Right kidney (tissue), 9 donors: ENCODE measurements at places on chromosomes 13 and 19.
A peak's percentile ranks its signal among the peaks of the same experiment; 100 is the strongest.

GRCh38 chr13:52652980-52653303 lies 306 bp downstream of the SUGT1 start:
- DNase-seq: no peak

DNA sequence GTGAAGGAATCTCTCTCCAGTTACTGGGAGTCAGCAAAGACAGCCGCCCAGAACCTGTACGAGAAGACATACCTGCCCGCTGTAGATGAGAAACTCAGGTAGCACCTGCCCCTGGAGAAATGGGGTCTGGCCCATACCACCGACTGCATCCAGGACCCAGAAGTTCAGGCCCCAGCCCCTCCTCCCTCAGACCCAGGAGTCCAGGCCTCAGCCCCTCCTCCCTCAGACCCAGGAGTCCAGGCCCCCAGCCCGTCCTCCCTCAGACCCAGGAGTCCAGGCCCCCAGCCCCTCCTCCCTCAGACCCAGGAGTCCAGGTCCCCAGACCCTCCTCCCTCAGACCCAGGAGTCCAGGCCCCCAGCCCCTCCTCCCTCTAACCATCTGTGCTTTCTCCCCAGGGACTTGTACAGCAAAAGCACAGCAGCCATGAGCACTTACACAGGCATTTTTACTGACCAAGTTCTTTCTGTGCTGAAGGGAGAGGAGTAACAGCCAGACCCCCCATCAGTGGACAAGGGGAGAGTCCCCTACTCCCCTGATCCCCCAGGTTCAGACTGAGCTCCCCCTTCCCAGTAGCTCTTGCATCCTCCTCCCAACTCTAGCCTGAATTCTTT lies 3.0 kb downstream of the APOC2 start:
- no peak for DNase-seq

- no peak for DNase-seq
These were observed 16.5 kb upstream of the IL17D start for GRCh38 chr13:20686863-20687579.

- DNase-seq: no peak
These were observed 412.0 kb downstream of the FOXO1 start for GRCh38 chr13:40254394-40254793.

GRCh38 chr19:51777570-51778462 lies 16.8 kb downstream of the FPR2 start:
- peak; percentile 27 for DNase-seq

DNA sequence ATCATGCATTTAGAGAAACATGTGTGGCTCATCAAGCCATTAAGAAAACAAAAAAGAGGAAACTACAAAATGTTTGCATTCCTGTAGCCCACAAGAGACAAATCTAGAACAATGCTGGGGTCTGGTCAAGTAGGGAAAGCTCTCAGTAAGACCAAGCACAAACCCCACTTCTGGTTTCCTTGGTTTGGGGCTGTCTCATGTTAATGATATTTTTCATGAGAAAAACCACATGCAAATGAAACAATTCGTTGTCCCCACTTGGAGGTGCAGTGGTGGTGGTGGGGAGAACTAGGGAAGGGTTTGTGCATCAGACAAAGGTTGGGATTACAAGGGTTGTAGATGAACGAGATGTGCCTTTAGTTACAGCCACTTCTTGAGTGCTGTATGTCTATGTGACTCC lies 7.0 kb upstream of the RB1 start:
- no peak for DNase-seq

- no peak for DNase-seq
These were observed 6.2 kb downstream of the RPS19 start for GRCh38 chr19:41866284-41866683.

DNA sequence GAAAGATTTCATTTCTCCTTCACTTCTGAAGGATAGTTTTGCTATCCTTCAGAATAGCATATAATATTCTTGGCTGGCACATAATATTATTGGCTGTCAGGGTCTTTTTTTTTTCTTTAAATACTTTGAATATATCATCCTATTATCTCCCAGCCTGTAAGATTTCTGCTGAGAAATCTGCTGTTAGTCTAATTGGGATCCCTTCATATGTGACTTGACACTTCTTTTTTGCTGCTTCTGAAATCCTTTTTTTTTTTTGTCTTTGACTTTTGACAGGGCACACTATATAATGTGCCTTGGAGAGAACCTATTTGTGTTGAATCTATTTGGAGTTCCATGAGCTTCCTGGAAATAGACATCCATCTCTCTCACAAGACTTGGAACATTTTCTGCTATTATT lies 136.9 kb upstream of the UBL3 start:
- no peak for DNase-seq

- peak; percentile 74 for DNase-seq
These were observed 31.6 kb downstream of the CCNE1 start for GRCh38 chr19:29843180-29844051.

DNA sequence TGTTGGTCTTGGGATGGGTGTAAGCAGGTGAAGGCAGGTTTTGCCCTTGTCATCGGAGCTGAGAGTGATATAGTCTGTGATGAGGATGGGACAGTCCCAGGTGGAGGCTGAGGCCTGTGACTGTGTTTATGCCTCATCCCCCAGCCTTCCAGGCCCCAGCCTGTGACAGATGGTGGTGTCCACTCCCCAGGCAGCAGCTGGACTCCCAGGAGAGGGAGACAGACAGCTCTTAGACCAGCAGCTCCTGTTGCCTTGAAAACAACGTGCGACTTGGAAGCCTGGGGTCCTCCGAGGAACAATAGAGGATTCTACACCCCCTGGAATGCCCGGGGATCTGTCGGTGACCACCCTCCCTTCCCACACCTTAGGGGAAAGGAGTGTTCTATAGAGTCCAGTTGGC lies 63.8 kb downstream of the CHST8 start:
- DNase-seq: no peak

DNA sequence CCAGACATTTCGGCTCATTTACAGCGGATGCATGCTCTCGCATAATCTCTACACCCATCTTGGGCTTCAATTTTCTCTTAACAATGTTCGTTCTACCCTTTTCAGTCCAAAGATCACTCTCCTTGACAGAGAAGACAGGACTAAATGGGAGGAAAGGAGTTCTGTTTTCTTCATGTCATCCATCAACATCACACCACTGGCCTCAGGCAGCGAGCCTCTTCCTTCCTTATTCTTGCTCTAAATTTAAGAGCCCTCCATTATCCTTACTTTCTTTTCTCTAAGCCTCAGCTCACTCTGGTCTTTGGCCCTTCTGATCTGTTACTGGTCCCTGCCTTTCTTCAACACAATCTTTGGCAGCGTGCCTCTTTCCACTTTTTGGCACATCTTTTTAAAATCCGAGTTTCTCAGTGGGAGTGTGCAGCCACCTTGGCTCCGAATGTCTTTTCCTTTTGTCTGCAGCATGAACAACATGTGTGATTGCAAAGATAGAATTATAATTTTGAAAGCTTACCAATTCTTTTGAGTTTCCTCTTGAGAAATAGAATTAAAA lies 98.7 kb downstream of the FAM216B start:
- peak; percentile 29 for DNase-seq

GRCh38 chr13:45953082-45953481 lies 99.5 kb downstream of the ZC3H13 start:
- no peak for DNase-seq

DNA sequence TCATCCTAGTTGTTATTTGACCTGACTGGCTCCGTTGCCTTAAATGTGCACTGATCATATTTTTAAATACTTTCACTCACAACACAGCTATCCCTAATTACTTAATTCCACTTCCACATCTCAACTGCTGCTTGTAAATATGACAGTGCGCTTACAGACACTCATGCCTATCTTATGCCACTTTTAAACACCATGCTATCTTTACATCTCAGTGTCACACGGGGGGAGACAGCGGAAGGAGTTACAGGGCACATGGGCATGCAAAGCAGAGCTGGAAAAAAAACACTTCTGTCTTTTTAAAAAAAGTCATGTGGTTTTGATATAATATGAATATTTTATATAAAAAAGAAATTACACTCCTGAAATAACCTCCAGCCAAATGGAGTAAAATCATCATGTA lies 44.1 kb downstream of the SMAD9 start:
- DNase-seq: no peak

- no peak for DNase-seq
These were observed 33.0 kb upstream of the EHD2 start for GRCh38 chr19:47679922-47680857.

GRCh38 chr19:2123682-2124387 lies 27.1 kb downstream of the IZUMO4 start:
- no peak for DNase-seq

- DNase-seq: no peak
These were observed 230.5 kb downstream of the LACC1 start for GRCh38 chr13:44110091-44110621.

- no peak for DNase-seq
These were observed 13.3 kb downstream of the LSM4 start for GRCh38 chr19:18309525-18310064.

- no peak for DNase-seq
These were observed 29.3 kb downstream of the GSX1 start for GRCh38 chr13:27821566-27821965.

DNA sequence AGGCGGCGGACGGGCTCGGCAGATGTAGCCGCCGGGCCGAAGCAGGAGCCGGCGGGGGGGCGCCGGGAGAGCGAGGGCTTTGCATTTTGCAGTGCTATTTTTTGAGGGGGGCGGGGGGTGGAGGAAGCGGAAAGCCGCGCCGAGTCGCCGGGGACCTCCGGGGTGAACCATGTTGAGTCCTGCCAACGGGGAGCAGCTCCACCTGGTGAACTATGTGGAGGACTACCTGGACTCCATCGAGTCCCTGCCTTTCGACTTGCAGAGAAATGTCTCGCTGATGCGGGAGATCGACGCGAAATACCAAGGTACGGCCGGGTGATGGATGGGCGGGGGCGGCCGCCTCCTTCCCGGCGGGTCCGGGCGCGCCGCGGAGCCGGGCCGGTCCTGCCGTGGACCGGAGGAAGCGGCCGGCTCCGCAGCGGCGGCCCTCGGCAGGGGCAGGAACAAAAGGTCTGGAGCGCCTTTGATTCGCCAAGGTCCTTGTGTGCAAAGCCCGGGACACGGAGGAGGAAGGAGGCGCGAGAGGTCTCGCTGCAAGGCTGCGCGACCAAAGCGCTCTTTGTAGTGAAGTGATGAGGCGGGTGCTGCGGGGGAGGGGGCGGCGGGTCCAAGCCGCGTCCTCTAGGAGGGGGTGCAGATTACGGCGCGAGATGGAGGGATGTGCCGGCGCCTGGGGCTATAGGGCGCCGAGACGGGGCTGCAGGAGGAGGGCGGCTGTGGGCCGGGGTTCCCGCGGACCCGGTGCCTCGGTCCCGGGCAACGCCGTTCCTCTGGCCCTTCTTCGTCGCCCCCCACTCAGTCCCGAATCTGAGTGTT lies 689 bp downstream of the ING1 start:
- DNase-seq: peak; percentile 83

GRCh38 chr19:11361771-11362731 lies 6.8 kb downstream of the PLPPR2 start:
- DNase-seq: no peak

DNA sequence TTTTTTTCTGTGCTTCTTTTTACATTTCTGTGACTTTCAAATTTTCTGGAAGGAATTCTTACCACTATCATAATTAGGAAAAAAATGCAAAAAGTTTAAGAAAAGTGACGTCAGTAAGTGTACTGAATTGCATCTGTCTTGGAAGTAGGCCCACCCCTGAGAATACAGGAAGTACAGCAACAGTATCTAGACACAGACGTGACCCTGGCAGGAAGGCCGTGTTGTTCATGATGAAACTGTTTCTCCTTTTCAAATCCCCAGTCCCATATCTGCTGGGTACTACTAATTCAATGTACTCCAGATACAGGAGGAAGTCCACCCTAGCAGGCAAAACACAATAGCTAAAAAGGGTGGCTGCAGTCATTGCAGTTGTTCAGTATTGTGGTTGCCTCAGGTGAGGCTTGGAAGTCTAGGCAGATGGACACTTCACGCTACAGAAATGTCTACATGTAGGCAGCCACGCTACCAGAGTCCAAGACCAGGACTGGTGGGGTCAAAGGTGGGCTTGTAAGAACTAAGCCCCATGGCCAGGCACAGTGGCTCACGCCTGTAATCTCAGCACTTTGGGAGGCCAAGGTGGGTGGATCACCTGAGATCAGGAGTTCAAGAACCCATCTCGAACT lies 49.6 kb upstream of the MED4 start:
- no peak for DNase-seq

DNA sequence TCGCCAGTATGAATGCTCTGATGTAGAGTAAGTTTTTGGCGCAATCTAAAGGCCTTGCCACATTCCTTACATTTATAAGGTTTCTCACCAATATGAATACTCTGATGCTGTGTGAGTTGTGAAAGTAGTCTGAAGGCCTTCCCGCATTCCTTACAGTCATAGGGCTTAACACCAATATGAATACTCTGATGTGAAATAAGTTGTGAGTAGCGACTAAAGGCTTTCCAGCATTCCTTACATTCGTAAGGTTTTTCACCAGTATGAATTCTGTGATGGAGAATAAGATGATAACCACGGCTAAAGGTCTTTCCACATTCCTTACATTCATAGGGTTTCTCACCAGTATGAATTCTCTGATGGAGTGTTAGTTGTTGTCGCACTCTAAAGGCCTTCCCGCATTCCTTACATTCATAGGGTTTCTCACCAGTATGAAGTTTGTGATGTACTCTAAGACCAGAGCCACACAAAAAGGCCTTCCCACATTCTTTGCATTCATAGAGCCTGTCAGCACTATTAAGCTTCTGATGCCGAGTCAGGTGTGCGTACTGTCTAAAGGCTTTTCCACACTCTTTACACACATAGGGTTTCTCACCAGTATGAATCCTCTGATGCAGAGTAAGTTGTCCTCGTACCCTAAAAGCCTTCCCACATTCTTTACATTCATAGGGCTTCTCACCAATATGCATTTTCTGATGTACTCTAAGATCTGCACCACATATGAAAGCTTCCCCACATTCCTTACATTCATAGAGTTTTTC lies 14.1 kb upstream of the ZFP14 start:
- DNase-seq: no peak

GRCh38 chr13:112964971-112965492 lies 4.0 kb upstream of the MCF2L start:
- no peak for DNase-seq

DNA sequence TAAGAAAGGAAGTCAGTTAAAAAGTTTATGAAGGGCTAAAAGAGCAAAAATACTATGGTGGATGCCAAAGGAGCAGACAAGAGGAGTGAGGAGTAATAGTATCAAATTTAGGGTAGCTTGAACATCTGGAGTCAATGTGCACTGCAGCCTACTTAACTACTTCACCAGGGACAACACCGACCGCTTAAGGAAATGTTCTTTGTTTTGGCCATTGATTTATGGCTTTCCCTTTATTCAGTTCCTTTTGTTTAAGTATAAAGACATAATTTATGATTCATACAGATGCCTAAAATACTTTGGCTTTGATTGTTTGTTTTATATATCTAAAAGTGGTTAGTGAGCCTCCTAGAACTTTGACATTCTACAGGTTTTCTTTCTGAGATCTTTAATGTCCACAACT lies 276.3 kb upstream of the PRR20A start:
- DNase-seq: no peak

GRCh38 chr13:41457589-41458186 lies 338 bp downstream of the RGCC start:
- peak; percentile 72 for DNase-seq

- no peak for DNase-seq
These were observed 38.5 kb upstream of the ATP11A start for GRCh38 chr13:112651311-112651710.

GRCh38 chr13:111411151-111411858 lies 90.9 kb downstream of the TEX29 start:
- DNase-seq: peak; percentile 30
